ENCODE measurements at places on chromosomes 3 and 15.

DNA sequence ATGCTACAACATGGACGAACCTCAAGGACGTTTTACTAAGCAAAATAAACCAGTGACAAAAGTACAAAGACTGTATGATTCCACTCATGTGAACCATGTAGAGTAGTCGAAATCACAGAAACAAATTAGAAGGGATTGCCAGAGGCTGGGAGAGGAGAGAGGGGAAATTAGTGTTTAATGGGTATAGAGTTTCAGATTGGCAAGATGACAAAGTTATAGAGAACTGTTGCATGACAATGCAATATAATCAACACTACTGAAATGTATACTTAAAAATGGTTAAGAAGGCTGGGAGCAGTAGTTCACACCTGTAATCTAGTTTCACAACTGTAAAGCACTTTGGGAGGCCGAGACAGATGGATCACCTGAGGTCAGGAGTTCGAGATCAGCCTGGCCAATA is 36.9 kb downstream of the PLS1 start:
- no peak for DNase-seq

- DNase-seq: no peak
Observed at GRCh38 chr3:144381607-144382006, 410.0 kb downstream of the DIPK2A start.

DNA sequence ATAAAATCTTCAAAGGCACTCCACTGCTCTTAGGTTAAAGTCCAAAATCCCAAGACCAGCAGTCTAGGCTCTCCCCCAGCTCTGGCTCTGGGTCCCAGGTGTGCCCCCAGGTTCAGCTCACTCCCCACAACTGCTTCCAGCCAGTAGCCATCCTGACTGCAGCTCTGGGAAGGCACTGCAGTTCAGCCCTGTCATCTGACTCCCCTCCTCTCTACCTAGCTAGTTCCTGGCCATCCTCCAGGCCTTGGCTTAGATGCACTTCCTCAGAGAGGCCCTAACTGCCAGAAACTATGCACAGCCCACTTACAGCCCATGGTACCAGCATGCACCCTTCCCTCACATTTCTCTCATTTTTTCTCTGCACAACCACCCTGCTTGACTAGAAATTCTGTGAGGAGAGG is 25.5 kb downstream of the TBC1D2B start:
- DNase-seq: no peak

DNA sequence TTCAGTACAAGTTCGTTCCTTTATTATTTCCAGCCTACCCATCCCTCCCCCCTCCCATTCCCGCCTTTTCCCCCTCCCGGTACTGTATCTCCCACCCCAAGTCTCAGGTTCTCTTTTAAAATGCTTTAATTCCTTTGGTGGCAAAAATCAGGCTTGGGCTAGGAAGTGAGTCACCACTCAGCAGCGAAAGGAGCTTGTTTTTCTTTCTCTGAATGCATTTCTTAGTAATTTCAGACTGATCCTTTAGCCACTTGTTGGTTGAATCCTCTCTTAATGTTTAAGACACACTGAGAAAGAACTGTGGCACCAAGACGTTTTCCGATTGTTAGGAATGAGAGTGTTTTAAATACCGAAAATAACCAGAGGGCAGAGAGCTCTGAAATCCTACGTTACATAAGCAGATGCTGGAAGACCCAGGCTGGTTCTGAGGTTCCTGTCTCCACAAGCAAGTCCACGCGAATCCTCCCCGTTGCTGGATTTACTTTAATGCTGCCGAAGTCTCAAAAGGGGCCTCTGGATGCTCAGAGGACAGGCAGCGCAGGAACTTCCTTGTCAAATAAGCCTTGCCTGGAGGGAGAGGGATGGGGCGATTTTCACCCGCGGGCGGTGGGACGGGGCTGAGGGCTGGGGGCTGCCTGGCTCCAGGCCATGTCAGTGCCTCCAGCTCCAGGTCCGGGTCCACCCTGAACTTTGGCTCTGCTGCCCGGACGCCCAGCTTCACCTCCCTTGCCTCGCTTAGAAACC is 854 bp upstream of the COL8A1 start:
- peak; percentile 63 for DNase-seq

DNA sequence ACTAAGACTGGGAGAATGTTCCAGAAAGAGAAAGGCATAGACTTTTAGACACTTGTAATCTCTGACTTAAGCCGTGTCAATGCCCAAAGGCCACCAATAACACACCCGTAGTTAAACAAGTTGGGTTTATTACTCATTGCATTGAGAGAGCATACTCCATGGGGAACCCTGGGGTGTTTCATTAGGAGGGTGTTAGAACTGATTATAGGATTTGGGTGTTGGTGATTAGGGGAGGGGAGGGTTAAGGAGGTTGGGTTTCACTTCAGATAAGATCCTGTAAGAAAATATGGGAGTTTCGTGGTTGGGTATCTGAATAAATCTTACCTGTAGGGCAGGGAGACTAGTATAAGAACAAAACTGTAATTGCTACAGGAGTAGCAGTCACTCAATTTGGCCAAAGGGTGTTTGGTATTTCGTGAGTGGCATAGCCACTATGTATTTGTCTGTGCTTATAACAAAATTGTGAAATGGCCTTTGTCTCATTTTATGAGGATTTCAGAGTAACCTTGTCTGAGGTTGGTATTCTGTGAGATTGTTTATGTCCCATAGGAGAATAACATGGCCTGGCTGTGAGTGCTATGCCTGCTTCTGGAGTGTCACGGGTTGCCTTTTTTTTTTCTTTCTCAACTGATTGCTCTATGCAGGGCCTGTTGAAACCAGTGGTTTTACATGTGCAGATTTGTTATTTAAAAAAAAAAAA is 2.9 kb downstream of the HACD3 start:
- no peak for DNase-seq

- peak; percentile 49 for DNase-seq
Observed at GRCh38 chr15:84598993-84599392, 1.8 kb upstream of the ZSCAN2 start.

GRCh38 chr3:167001374-167001773 is 378.7 kb downstream of the ZBBX start:
- DNase-seq: no peak

DNA sequence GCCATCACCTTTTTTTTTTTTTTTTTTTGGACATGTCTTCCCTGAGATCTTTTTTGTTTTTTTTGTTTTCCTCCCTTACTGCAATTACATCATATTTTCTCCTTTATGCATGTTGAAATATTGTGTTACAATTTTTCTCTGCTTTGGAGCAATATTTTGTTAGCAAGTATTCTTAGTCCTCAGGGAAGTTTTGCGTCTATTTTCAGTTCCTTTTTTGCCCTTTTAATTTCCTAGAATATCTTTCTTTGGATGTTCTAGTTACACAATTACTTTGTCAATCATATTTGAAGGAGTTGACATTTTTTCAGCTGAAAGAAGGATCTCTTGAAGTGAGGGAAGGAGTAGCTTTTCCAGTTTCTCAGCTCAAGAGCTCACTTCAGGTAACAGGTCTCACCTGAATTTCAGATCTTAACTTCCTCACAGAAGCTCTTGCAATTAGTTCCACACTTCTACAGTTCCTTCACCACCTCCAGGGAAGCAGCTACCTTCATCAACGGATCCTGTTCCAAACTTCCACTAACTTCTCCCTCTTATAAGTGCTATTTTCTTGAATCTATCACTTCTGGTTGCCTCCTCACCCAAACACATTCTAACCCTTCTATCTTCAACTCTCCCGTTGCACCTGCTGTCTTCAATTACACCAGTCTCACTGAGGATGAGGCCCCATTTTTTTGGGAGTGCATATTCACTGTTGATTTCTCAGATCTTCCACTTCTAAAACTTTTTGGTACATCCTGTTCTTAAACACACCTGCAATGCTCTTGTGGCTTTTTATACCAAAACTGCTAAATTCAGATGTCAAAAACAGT is 57.8 kb upstream of the CPOX start:
- no peak for DNase-seq

DNA sequence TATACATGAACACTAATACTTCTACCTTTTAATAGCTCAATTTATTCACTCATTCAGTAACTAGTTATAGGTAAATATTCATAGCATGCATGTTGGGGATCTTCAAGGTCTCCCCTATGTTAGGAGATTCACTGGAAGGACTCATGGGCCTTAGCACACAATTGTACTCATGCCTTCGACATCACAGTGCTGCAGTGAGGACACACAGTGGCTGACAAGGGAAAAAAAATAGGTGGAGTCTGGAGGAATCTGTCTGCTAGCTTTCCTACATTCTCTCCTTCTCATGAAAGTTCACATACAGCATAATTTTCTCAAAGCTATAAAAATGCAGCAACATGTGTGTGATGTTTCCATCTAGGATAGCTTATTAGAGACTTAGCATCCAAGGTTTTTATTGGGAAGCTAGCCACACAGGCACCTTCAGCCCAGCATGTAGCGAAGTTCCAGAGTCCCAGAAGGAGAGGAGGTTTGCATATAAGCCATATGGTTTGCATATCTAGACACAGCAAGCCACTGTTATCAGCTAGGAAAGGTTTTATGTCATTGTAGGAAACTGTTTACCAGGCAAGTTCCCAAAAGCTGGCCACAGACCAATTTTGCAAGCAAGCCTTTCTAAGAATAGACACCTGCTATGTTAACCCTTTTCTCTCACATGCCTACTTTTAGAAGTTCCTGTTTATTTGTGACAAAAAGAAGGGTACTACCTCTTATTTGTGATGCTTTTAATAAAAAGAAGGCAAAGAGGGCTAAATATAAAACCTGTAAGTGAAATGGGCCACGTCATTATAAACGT is 46.4 kb downstream of the MORC1 start:
- DNase-seq: no peak

DNA sequence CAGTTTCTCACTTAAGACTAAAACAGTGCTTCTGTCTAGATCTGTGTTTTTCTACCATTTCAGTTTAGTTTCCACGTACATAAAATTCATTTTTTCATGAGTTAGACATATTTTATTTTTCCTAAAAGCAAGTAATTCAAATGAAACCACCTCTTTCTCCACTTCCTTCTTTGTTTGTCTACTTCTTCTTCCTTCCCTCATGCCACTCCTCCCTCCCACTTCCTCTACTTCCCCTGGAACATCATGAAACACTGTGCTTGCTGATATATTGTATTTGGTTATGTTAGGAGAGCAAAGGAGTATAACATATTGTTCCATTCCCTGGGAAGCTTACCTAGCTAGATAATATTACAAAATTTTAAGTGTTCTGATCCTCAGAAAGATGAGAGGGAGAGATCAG is 36.7 kb upstream of the GOLGA8B start:
- no peak for DNase-seq

GRCh38 chr3:43162230-43163084 is 56.6 kb upstream of the POMGNT2 start:
- peak; percentile 62 for DNase-seq

DNA sequence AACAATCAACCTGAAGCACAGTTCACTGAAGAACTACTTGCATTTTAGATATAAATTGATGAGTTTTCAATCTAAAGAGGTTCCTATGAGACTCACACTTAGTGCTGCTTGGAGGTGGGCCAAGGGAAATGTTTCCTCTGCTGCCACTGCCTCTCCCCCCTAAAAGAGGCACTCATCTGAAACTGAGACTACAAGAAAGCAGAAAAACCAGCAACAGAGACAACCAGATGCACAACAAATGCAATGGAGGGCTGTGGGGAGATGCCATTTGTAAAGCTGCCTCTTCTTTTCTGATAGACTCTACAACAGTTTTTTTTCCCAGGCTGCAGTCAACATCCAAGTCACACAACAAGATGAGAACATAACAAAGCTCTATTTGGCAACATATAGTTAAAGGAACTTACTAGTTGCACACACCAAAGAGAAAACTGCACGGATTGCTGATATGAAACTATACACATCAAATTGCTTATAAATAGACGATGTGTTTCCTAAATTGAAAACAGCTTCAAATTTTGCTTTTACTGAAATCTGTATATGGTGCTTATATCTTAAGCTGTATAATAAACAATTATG is 11.0 kb downstream of the TSPAN3 start:
- no peak for DNase-seq

DNA sequence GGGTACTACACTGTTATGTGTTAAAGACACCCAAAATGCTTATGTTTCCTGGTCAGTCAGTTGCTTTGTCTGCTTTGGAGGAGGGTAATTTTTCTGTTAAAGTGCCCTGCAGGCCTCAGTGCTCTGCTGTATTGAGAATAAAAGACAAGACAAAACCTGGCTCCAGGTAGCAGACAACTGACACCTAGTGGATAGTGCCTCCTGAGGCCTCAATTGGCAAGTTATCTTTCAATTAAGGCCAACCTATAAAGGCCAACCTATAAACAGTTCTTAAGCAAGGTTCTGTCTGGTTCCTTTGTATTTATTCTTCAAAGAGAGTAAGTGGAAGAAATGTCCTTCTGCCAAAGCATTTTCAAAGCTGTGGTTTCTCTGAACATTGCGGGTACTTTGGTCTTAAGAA is 773.8 kb downstream of the MECOM start:
- no peak for DNase-seq

DNA sequence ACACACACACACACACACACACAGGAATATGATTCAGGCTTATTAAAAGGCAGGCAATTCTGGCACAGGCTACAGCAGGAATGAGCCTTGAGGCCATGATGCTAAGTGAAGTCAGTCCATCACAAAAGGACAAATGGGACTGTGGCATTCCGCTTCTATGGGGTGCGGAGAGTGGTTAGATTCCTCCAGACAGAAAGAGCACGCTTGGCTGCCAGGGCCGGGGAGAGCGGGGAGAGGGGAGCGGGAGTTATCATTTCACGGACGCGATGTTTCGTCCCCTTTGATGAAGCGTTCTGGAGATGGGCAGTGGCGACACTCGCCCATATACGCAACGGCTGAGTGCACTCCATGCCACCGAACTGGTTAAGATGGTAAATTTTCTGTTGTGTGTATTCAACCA is 58.5 kb upstream of the FAM174B start:
- peak; percentile 11 for DNase-seq

GRCh38 chr15:38714309-38715072 is 149.9 kb upstream of the RASGRP1 start:
- peak; percentile 66 for DNase-seq

GRCh38 chr3:127222163-127222562 is 29.2 kb downstream of the PRR23E start:
- no peak for DNase-seq

DNA sequence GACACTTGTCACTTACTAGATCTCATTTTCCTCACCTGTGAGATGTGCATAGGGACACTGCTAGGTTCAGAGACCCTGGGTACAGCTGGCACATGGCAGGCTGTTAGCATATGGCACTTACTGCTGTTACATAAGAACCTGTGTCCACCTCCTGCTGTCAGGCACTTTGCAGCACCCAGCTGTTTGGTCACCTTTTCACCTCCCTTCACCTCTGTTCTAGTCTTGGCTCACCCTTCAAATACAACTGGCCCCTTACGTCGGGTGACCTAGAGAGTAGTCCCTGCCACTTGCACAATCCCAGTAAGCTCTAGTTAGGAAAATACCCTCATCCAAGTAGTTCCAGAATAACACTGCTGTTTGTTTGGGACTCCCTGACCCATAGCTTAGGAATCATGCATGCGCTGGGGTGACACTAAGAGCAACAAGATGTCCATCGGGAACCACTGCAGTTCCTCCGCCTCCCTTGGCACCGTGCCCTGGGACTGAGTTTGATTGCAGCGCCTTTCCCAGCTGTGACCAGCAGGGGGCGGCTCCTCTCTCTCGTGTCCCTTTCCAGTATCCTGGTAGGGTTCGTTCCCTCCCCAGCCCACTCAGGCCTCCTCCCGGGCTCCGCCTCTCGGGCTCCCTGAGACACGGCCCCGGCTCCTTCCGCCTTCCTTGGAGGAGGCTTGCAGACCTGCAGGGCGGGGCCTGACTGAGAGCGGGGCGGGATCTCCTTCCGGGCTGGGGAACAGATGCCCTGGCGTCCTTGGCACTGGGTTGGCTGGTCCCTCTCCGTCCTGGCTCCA is 78.6 kb downstream of the ABHD5 start:
- DNase-seq: peak; percentile 97

Measured in fibroblast of gingiva (primary cell).